ENCODE measurements at places on chromosomes 11 and 22.

DNA sequence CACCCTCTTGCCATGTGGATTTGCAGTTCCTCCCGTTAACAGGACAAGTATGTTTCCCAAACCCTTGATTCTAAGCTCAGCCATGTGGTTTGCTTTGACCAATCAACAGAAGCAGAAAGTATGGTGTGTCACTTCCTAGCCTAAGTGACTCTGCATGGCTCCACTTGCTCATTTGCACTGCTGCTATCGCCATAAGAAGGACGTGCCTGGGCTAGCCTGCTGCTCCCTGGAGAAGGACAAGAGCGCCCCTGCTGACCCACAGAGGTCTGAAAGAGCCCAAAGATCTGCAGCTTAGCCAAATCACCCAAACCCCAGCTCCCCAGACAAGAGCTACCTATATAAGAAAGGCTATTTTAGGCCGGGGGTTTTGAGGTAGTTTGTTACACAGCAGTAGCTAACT is 18.0 kb downstream of the TBRG1 start:
- DNase-seq: no peak

DNA sequence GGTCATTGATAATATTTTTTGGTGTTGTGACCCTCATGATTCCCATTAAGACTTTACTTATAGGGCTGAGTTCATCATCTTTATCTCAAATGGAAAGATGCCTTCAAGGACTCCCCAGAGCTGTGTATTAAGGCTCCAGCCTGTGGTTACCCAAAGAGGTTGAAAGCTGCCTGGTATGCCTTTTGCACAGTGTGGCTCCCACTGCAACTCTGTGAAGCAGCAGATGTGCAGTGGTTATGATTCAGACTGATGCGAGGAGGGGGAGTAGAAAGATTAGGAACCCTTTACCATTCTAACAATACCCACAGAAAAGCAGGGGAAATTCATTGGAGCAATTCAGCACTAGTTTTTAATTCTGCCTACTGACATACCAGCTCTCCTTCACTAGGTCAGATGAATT is 560.0 kb downstream of the INSC start:
- DNase-seq: no peak

- DNase-seq: no peak
Measured at GRCh38 chr11:67442504-67443404, 522 bp downstream of the CORO1B start.

DNA sequence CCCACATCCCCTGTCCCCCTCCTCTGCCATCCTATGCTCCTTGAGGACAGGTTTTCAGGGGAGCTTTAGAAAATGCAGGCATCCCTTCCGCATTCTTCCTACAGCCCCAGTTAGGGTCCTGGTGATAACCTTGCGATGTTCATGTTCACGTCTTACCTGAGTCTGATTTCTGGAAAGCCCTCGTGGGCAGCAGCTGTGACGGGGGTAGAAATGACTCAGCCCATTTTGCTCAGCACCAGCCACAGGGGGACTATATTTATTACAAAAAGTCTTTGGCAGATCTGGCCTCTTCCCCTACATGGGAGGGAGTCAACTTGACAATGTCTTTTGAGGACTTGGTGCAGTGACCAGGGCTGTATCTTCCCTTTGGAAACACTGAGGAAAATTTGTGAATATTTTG is 12.3 kb downstream of the PKNOX2 start:
- no peak for DNase-seq

- no peak for DNase-seq
Measured at GRCh38 chr11:110349138-110349996, 53.0 kb upstream of the RDX start.
